B cell (primary cell): ENCODE measurements at places on chromosomes 7 and 10.

- no peaks in the 10 kb centered on the region for H3K4me1 ChIP-seq
- H3K27me3 ChIP-seq: no peaks in the 10 kb centered on the region
- H3K4me3 ChIP-seq: no peak overlapping the region
- no peak overlapping the region for H3K27ac ChIP-seq
These were observed 237.4 kb downstream of the OTUD1 start for GRCh38 chr10:23676296-23676695.

GRCh38 chr7:16395121-16395520, 26.2 kb downstream of the CRPPA start:
- H3K27me3 ChIP-seq: no peaks in the 10 kb centered on the region
- H3K4me3 ChIP-seq: no peak overlapping the region
- DNase-seq: no peak
- H3K4me1 ChIP-seq: no peaks in the 10 kb centered on the region
- no peak overlapping the region for H3K27ac ChIP-seq

GRCh38 chr7:130994378-130995115, 260.5 kb upstream of the KLF14 start:
- H3K36me3 ChIP-seq: peaks cover 26% of the 10 kb centered on the region
- no peaks in the 10 kb centered on the region for H3K27me3 ChIP-seq
- H3K4me1 ChIP-seq: peaks cover 63% of the 10 kb centered on the region
- H3K27ac ChIP-seq: no peak overlapping the region

- no peak for DNase-seq
- H3K27ac ChIP-seq: no peak overlapping the region
- H3K27me3 ChIP-seq: no peaks in the 10 kb centered on the region
- H3K4me3 ChIP-seq: no peak overlapping the region
- H3K4me1 ChIP-seq: no peaks in the 10 kb centered on the region
- no peaks in the 10 kb centered on the region for H3K36me3 ChIP-seq
These were observed 25.6 kb downstream of the PAPOLB start for GRCh38 chr7:4836206-4836661.

- H3K36me3 ChIP-seq: no peaks in the 10 kb centered on the region
- no peak overlapping the region for H3K4me3 ChIP-seq
- peaks cover 40% of the 10 kb centered on the region for H3K4me1 ChIP-seq
- H3K27me3 ChIP-seq: no peaks in the 10 kb centered on the region
- DNase-seq: no peak
- no peak overlapping the region for H3K27ac ChIP-seq
These were observed 34.5 kb downstream of the ADAP1 start for GRCh38 chr7:919924-920341.

- DNase-seq: no peak
- no peaks in the 10 kb centered on the region for H3K4me1 ChIP-seq
- H3K4me3 ChIP-seq: no peak overlapping the region
- no peak overlapping the region for H3K27ac ChIP-seq
- no peaks in the 10 kb centered on the region for H3K36me3 ChIP-seq
These were observed 271.0 kb downstream of the MAD1L1 start for GRCh38 chr7:1961701-1962276.
